CD4-positive, alpha-beta T cell treated with Interleukin-1 beta for 1 hour (primary cell): ENCODE measurements at places on chromosomes 2 and 18.

GRCh38 chr2:209977386-209978239, 24.8 kb upstream of the RPE start:
- peak; percentile 50 for DNase-seq

DNA sequence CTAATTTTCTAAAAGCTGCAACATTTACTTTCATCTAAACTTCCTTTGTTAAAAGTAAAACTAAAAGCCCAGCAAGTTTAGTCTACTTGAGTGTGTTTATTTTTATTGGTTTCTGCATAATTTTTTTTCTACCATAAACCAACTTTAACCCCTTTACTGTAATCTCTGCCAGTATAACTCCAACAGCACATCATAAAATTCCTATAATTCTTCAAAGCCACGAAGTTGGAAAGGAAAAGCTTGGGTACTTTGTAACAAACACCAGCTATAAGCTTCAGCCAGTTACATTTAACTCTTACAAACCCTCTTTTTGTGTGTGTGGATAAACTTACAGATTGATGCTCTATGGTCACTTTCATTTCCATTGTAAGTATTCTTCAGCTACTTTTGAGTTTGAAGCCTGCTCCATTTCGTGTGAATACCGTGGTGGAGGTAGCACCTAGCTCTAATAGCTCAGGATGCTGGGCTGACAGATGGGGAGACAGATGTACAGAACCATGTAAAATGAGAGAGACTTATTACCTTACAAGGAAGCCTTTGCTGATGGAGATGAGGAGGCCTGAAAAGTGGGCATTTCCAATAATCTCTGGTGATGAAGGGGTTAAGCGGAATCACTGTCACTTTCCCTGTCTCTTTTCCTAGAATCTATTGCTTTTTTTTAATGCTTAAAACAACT, 42.5 kb downstream of the ZEB2 start:
- no peak for DNase-seq

DNA sequence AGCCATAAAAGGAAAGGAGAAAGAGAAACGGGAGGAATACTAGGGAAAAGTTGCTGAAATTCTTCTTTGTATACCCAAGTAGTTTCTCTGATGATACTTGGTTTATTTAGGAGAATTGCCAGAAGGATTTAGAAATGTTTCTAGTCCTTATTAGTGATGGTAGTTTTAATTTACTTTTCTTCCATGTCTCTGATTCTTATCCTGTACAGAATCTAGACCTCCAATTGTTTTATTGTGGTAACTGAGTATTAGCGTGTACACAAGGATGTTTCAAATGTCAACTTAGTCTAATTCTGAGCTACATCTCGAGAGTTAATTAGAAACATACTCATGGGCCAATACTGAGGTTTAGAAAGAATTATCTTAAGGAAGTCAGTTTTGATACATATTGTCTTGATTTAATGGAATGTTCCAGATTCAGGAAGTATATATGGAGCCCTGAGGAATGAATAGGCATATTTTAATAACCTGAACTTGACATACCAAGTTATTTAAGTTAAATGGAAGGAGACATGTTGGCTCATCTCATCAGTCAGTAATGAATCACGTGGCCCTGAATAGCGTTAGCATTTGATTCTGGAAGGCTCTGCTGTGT, 219.6 kb downstream of the LTBP1 start:
- no peak for DNase-seq

DNA sequence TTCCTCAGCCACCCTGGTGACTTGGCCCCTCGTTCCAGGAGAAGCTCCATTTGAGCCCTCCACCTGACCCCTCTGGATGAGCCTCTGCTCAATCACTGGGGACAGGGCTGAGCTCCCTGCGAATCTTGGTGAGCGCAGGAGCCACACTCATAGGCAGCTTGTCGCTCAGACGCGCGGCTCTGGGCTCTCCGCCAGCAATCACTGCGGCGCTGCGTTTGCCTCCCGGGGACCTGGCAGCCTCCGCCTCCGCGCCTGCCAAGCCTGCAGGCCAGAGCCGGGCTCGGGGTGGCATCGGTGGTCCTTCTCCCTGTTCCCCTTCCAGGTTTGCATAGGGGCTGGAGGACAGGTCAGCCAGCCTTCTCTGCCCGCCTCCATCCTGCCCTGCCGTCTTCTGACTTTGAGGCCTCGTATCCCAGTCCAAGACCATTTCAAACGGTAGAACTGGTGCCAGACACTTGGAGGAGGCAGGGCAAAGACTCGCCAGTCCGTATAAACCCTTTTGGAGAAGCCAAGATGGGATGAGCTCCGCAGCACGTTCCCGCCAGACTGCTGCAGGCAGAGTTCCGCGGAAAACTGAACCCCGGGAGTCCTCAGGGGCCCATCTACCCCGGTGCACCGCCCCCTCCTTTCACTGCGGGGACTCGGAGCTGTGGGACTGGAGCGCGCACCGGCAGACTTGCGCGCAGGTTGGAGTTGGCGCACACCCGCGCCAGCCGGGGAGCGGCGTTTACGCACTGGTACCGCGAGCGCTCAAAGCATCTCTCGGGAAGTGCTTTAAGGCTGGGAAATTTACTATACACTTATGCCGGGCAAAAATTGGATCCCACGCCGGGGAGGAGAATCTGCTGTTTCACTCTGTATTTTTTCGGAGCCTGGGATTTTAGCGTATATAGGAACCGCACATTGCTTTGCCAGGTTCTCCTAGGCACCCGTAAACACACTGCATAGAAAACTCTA, 1.1 kb upstream of the TACR1 start:
- DNase-seq = no peak

GRCh38 chr2:17544256-17544655, 3.8 kb downstream of the VSNL1 start:
- no peak for DNase-seq

DNA sequence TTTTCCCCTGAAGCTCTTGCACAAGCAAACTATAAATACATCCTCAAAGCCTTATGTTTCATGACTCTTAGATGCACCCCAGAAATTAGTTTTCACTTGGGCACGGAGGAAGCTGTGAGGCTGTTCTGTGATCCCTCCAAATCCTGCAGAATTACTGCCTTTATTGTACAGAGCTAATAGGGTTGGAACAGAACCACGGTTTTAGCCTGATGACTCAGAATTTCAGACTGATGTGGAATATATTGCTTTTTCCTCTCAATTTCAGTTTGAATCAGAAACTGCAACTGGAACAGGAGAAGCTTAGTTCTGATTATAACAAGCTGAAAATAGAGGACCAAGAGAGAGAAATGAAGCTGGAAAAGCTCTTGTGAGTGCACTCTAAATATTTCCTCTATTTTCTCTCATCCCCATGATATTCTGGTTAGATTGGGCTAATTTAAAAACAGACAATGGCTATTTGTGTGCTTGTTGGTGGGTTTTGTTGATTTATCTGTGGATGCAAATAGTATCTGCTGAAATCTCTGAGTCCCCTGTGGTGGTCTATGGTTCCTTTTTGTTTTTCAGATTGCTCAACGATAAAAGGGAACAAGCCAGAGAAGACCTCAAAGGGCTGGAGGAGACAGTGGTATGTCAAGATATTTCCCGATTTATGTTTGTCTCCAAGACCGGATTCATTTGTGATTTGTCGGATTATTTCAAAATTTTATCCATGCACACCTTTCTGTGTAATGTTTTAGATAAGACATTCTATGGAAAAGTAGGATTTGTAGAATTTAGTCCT, 38.2 kb upstream of the LYPD6B start:
- no peak for DNase-seq

- no peak for DNase-seq
Observed at GRCh38 chr18:3212657-3213056, 7.1 kb downstream of the MYOM1 start.
